ENCODE measurements at places on chromosomes 7 and 10. TPM values are rescaled to one million over a fixed set of nuclear protein-coding genes. Genes with fewer than 3 reads are reported as not detected.

The TUBB8 gene
- total RNA-seq: not detected

- DNase-seq: no peak
Measured at GRCh38 chr10:86472061-86472460, 49.5 kb downstream of the WAPL start.

GRCh38 chr10:97007417-97007816 is 175.3 kb downstream of the LCOR start:
- no peak for DNase-seq

- no peak for DNase-seq
Measured at GRCh38 chr7:95977994-95978393, 205.6 kb downstream of the DYNC1I1 start.

The MYOF gene
- total RNA-seq: 369 TPM

Measured in glomerular endothelial cell (primary cell).